ENCODE measurements at places on chromosomes 16 and 17.

DNA sequence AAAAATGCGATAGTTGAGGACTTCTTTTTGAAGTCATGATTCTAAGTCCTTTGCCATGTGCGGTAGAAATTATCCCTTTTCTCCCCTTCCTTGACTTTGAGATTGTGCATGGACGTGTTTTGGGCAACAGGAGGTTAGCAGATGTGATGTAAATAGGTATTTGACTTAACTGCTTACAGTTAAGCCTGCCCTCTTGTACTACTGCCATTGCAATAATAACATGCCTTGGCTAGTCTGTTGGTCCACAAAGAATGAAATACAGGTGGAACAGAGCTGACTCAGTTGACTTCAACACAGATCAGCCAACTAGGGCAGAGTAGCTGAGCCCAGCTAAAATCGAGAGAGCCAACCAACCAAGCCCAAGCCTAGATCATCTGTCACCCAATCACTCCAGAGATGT lies 125.5 kb downstream of the BRIP1 start:
- no peak for DNase-seq

GRCh38 chr17:41707803-41708669 lies 4.1 kb upstream of the GAST start:
- no peak for DNase-seq

GRCh38 chr16:52128361-52128760 lies 418.6 kb downstream of the TOX3 start:
- DNase-seq = no peak

- DNase-seq = no peak
Observed at GRCh38 chr16:62475573-62475972, 439.3 kb upstream of the CDH8 start.

DNA sequence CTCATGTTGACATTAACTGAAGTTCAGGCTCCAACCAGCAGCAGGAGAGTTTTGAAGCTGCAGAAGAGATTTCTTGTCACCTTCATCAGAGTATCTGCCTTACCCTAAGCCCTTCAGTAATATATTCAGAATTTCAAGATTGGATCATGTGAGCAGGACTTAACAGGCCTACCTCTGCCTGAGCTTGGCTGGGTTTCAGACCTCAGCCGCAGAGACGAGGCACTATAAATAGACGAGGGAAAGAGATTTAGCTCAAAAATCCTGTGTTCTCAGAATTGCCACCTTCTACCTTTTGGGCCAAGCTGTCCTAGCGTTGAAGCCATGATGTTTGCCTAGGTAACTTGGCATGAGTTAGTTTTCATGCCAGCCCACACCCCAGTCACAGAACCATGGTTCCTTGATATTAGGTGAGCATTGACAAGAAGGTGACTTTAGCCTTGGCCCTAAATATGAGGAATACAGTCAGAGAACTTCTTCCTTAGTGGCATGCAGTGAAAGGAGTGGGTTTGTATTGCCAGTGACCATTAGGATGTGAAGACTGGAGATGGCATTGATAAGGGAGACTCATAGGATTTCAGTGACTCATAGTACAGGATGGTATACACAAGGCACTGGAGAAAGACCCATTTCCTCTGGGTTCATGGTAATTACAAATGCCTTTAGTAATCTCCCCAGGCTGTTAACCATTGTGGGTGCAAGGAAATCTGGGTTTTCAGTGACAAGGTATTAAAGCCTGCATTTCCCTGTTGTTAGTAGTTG lies 224.3 kb downstream of the MSI2 start:
- no peak for DNase-seq

DNA sequence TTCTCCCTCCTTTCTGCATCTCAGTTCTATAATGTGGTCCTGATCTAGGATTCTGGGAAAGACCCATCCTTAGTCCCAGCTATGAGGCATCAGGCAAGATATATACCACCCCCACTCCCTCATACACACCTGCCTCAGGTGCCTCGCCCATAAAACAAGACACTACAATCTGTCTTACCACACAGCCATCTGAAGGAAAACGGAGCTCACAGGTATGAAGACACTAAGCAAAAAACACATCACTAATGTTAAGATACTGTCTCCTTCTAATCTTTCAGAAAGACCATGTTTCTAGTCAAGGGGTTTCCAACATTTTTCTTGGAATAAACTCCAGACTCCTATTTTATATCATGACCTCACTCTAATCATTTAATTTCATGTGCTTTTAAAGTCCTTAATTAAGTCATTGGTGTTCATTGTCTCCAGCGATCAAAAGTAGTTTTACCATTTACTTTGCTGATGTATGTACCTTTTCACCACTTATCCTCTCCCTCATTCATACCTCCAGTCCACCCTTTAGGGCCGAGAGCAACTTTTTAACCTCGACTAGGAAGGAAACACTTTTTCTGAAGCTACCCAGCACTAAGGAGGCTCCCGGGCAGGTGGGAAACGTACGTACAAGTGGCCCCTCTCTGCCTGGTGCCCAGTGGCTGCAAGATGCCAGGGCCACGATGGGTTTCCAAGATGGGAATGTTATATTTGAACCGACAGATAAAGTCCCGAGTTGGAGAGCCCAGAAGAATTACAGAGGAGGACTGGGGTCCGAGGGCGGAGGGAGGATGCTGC lies 979 bp downstream of the MAP3K14 start:
- no peak for DNase-seq

- no peak for DNase-seq
Observed at GRCh38 chr16:81415751-81416150, 28.9 kb upstream of the CMIP start.

DNA sequence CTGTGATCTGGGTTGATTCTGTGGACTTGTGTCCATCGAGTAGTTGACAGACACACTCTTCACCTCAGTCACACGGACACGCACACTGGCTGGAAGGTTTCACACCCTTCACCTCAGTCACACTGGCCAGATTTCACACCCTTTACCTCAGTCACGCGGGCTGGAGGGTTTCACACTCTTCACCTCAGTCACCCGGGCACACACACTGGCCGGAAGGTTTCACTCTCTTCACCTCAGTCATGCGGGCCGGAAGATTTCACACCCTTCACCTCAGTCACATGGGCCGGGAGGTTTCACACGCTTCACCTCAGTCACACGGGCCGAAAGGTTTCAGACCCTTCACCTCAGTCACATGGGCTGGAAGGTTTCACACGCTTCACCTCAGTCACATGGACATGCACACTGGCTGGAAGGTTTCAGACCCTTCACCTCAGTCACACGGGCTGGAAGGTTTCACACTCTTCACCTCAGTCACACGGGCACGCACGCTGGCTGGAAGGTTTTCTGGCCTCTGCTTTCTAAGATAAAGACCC lies 96.2 kb downstream of the PGS1 start:
- no peak for DNase-seq

- no peak for DNase-seq
Observed at GRCh38 chr17:27526604-27527002, 70.4 kb downstream of the KSR1 start.

DNA sequence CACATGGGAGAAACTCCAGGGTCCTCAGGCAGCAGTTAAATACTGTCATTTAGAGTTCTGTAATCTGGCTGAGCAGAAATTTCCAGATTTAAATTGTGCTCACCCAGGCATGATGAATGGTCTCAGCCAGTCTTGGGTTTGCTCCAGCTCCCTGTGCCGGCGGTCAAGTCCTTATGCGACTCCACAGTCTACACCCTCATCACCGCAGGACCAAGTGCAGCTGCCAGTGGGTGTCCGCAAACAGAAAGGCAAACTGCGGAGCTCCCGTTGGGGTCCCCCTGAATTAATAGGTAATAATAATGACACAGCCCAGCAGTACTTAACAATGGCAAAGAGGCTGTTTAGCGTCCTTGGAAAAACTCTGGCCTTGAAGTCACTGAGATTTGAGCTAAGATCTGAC lies 3.9 kb upstream of the CACNG4 start:
- no peak for DNase-seq

DNA sequence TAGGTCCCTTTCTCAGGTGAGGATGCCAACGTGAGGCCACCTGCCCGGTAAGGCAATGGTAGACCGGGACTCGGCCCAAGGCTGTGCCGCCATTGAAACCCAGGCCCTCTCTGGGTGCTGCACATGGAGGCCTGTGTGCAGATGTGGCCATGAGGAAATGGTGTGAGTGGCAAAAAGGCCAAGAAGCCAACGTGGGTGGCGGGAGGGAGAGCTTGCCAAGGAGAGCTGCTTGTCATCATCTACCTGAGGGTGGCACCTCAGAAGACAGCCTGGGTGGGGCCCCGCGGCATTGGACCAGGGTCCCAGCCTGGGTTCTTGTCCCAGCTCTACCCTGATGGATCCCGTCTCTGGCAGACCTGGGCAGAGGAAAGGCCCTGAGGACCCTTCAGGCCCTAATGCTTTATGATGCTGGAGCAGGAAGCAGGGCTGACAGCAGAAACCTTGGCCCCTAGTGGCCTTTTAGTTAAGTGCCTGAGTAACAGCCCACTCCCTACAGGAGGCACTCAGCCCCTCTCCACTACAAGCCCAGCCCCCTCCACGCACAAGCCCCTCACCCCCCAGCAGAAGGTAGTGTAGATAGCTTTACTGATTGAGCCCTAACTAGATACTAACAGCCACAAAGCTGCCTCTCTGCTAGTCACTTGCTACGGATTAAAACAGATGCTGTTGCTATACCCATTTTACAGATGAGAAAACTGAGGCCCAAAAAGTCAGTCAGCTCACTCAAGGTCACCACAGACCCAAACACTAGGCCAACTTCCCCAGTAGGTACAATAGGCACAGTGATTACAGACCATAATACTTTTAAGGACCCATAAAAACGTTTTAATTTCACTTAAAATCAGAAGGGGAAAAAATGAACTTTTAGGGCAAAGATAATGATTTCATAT lies 26.2 kb upstream of the KIFC3 start:
- DNase-seq = no peak

DNA sequence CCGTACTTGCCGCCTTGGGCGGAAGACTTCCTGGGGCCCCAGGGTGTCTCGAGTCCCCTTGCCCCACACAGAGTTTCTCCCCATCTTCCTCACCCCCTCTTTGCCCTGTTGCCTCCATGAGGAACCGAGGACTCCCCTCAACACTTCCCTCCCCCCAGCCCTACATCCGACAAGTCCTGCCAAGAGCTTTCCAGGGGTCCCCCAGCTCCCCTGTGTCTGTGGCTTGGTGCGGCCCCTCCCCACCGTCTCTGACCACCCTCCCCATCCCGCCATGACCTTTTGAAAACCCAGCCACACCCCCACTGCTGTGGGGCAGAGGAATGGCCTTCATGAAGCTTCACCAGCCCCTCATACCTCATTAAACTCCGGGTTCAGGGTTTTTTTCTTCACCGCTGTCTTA lies 11.4 kb downstream of the SCGB1C2 start:
- no peak for DNase-seq

- no peak for DNase-seq
Observed at GRCh38 chr17:80279895-80280294, 19.2 kb downstream of the RNF213 start.

GRCh38 chr17:20987511-20987910 lies 55.3 kb downstream of the USP22 start:
- no peak for DNase-seq

- DNase-seq = no peak
Observed at GRCh38 chr16:85366031-85366763, 246.9 kb upstream of the GSE1 start.

- DNase-seq = no peak
Observed at GRCh38 chr16:65294708-65295107, 172.8 kb upstream of the CDH11 start.

DNA sequence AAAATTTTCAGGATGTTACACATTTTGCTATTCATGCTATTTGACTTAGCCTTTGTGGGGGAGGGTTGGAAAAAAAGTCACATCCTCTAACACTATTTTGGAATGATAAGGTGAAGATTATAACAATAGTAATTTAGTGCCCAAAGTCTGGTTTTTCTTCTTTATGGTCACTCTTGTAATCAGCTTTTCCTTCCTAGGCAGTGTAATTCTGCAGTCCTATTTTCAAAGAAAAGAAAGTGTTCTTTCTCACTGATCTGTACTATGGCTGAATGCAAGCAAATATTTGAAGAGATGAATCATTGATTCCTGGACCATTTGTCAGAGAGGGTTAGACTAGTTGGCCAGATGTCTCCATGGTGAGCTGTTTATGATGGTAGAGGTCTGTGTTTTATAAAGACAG lies 8.4 kb downstream of the RSPRY1 start:
- DNase-seq = no peak

- no peak for DNase-seq
Observed at GRCh38 chr17:1773696-1774181, 11.9 kb downstream of the SERPINF1 start.

Data from activated T-cell treated with anti-CD3 and anti-CD28 coated beads, Interleukin-2, amount 50 U/mL, for 4 hours (primary cell).